ENCODE measurements at places on chromosomes 11 and 22. TPM values are rescaled to one million over a fixed set of nuclear protein-coding genes. Genes with fewer than 3 reads are reported as not detected.

- H3K27me3 ChIP-seq: peaks cover 4% of the 10 kb centered on the region
- no peak for DNase-seq
- H3K4me3 ChIP-seq: no peak overlapping the region
- no peaks in the 10 kb centered on the region for H3K4me1 ChIP-seq
- H3K27ac ChIP-seq: no peak overlapping the region
Measured at GRCh38 chr11:117673602-117674001, 123.4 kb downstream of the DSCAML1 start.

GRCh38 chr11:65610404-65610803 is 3.6 kb downstream of the MAP3K11 start:
- peak overlapping the region; percentile 54 for H3K27ac ChIP-seq
- peaks cover 28% of the 10 kb centered on the region for H3K4me1 ChIP-seq
- H3K4me3 ChIP-seq: no peak overlapping the region

DNA sequence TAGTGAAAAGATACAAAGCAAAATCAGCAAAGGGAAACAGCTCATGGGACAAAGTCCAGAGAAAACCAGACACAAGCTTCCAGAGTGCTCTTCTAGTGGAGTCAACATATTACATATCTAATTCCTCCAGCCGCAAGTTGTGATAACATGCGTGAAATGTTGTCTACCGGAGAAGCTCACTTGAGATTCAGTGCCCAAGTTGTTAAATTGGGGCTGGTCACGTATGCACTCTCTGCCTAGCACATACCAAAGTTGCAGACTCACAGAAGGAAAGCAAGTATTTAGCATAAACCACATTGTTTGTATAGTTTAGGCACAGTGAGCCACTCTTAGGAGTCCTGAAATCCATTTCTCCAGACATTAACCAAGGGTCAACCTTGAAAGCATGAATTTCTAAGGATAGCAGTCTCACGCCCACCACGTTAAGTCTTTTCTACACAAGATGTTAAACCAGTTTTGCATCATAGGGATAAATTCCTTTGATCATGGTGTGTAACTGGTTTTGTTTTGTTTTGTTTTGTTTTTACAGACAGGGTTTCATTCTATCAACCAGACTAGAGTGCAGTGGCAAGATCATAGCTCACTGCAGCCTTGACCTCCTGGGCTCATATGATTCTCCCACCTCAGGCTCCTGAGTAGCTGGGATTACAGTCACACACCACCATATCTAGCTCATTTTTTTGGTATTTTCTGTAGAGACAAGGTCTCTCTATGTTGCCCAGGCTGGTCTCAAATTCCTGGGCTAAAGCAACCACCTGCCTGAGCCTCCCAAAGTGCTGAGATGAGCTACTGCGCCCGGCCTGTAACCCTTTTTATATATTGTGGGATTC is 39.5 kb upstream of the EP300 start:
- no peaks in the 10 kb centered on the region for H3K4me1 ChIP-seq
- no peak overlapping the region for H3K27ac ChIP-seq
- no peak for DNase-seq
- no peaks in the 10 kb centered on the region for H3K36me3 ChIP-seq
- no peaks in the 10 kb centered on the region for H3K27me3 ChIP-seq

DNA sequence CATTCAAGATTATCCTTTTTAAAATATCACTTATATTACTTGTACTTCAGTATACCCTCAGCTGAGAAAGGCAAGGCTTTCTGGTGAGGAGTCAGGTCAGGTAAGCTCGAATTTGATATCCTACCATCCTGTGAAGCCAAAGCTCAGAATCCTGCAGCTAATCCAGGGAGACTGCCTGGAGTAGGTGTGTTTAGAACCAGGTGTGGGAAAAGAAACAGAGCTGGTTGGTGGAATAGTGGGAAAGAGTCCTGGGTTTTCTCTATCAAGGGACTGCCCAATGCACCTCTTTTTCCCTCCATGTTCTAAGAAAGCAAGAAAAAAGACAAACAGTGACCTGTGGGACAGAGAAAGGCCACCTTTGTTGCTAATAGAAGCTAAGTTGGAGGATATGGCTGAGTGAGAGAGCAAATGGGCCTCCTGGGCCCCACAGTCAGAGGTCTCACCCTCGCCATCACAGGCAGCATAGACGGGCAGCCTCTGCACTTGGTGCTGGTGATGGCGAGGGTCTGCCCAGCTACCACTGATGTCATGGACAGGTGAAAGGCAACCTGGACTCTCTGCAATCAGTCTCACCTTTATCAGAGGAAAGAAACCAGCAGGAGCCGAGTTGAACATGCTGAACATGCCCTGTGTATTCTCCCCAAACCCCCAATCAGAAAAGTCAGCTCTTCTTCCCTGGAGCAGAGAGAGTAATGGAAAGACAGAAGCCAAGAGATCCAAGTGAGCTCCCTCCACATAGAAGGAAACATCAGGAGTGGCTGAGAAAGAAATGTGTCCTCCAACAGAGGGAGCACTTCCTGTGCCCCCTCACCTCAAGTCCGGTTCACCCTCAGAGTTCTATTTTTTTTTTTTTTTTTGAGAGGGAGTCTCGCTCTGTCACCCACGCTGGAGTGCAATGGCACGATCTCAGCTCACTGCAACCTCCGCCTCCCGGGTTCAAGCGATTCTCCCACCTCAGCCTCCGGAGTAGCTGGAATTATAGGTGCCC is 491.3 kb downstream of the BUD13 start:
- peaks cover 3% of the 10 kb centered on the region for H3K27me3 ChIP-seq
- DNase-seq: no peak
- no peaks in the 10 kb centered on the region for H3K36me3 ChIP-seq
- H3K4me1 ChIP-seq: no peaks in the 10 kb centered on the region
- H3K27ac ChIP-seq: no peak overlapping the region

- no peaks in the 10 kb centered on the region for H3K4me1 ChIP-seq
- no peak for DNase-seq
- H3K27me3 ChIP-seq: no peaks in the 10 kb centered on the region
- no peak overlapping the region for H3K4me3 ChIP-seq
- no peak overlapping the region for H3K27ac ChIP-seq
- no peaks in the 10 kb centered on the region for H3K36me3 ChIP-seq
Measured at GRCh38 chr11:110095554-110095953, 2.4 kb downstream of the ZC3H12C start.

DNA sequence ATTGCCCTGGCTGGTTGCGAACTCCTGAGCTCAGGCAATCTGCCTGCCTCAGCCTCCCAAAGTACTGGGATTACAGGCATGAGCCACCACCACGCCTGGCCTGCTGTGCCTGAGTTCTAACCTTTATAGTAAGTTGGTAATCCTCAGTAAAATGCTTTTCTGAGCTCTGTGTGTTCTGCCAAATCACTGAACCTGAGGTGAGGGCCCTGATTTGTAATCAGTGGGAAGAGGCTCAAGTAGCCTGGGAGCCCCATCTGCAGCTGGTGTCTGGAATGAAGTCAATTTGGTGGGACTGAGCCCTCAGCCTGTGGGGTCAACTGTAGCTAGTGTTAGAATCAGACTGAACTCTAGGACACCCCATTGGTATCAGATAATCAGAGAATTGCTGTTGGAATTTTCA is 72.6 kb upstream of the PARVG start:
- H3K4me1 ChIP-seq: no peaks in the 10 kb centered on the region
- H3K27ac ChIP-seq: no peak overlapping the region
- no peak overlapping the region for H3K4me3 ChIP-seq
- H3K36me3 ChIP-seq: no peaks in the 10 kb centered on the region
- no peaks in the 10 kb centered on the region for H3K27me3 ChIP-seq

DNA sequence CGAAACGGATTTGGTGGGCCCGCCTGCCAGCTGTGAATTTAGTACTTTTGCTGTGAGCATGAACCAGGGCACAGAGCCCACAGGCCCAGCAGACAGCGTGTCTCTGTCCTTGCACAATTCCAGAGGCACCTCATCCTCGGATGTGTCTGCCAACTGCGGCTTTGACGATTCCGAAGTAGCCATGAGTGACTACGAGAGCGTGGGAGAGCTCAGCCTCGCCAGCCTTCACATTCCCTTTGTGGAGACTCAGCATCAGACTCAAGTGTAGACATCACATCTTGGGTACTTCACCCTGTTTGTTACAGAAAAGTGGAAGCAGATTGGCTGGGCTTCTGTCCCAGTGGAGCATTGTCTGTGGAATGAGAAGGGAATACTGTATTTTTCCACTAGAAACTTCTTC is 78.6 kb upstream of the MTNR1B start:
- no peaks in the 10 kb centered on the region for H3K27me3 ChIP-seq
- H3K4me1 ChIP-seq: no peaks in the 10 kb centered on the region
- H3K27ac ChIP-seq: no peak overlapping the region
- no peak for DNase-seq
- no peaks in the 10 kb centered on the region for H3K36me3 ChIP-seq
- no peak overlapping the region for H3K4me3 ChIP-seq

DNA sequence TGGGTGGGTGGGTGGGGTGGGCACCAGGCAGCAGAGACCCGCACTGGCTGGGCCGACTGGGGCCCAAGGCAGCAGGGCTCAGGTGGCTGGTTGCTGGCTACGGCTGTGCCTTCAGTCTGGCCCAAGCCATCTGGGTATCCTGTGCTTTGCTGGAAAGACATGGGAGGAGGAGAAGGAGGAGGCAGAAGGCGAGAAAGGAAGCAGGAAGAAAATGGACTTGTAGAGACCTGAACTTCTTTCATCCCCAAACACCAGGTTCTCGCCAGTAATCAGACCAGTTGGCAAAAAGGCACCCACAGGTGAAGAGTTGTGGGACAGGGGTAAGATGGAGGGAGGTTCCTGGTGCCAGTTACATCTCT is 78.8 kb downstream of the IGLL1 start:
- peak overlapping the region; percentile 31 for H3K27ac ChIP-seq
- no peaks in the 10 kb centered on the region for H3K4me1 ChIP-seq
- DNase-seq: no peak
- H3K27me3 ChIP-seq: no peaks in the 10 kb centered on the region
- H3K36me3 ChIP-seq: no peaks in the 10 kb centered on the region
- H3K4me3 ChIP-seq: no peak overlapping the region

GRCh38 chr11:33942954-33943353 is 51.1 kb upstream of the LMO2 start:
- no peak overlapping the region for H3K4me3 ChIP-seq
- no peak for DNase-seq
- no peaks in the 10 kb centered on the region for H3K27me3 ChIP-seq
- no peak overlapping the region for H3K27ac ChIP-seq
- no peaks in the 10 kb centered on the region for H3K36me3 ChIP-seq

DNA sequence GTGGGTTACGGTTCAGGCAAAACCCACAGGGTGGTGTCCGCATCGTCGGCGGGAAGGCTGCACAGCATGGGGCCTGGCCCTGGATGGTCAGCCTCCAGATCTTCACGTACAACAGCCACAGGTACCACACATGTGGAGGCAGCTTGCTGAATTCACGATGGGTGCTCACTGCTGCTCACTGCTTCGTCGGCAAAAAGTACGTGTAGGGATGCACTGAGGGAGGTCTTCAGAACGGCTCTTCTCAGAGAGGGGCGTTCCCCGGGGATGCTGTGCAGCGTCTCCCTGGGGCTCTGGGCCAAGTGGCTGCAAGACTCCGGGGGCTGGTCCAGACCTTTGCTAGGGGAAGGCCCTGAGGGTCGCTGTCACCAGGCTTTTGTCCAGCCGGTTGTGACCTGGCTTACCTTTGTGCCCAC is 1.3 kb downstream of the ACR start:
- no peaks in the 10 kb centered on the region for H3K27me3 ChIP-seq
- H3K36me3 ChIP-seq: no peaks in the 10 kb centered on the region
- H3K4me3 ChIP-seq: no peak overlapping the region
- no peak overlapping the region for H3K27ac ChIP-seq

DNA sequence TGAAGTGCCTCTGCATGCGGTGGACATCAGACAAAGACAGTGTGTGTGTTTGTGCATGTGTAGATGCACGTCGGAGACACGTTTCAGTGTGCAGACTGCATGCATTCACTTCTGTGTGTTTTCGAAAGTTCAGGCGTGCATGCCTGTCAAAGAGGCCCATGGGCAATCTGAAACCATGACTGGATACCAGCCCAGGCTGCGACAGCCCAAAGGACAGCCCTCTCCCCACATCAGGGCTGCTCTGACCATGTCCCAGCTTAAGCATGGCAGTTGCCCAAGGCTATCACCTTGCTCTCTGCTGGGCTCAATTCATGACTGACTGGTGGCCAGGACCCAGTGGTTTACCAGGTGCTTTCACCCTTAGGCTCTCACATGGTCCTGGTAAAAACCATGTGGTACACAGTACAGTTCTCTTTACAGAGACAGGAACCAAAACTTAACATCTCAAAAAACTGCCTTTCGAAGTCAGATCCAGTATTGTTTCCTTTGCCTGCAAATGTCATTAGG is 423.7 kb upstream of the CADM1 start:
- no peak overlapping the region for H3K27ac ChIP-seq
- H3K4me1 ChIP-seq: no peaks in the 10 kb centered on the region
- H3K4me3 ChIP-seq: no peak overlapping the region

DNA sequence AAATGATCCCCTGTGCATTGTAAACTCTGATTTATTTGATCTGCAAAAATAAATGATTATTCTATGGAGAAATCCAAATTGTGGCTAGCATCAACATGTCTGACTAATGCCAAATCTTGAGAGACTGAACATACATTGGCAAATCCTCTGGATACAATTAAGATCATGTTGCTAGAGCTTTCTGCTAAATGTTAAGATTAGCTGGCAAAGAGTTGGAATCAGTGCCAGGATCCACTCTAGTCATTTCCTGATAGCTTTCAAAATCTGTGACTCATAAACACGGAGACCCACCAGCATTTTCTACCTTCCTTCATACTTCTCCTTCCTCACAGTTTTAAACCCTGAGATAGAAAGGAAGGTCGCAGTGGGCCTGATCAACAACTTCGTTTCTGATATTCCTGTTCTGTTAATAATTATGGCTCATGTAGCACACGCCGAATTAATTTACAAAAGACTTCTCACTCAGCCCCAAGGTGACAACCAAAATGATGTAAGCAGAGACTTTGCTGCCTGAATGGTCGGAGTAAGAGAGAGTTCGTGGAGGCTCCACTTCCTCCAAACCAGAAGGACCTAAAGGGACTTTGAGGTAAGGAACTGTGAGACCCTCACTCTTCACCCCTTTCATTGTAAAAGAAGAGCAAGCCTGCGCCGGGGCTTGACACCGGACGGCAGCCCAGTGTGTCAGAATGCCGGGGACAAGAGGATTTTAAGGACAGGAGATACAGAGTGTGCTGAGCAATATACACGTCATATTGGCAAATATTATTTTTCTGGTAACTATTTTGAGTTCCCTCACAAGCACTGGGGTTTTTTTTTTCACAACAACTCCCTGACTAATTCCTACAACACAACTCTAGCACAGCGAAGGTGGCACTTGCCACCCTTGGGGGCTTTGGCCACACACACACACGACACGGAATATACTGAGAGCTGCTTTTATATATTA is 42.0 kb downstream of the SERPINH1 start:
- DNase-seq: no peak
- H3K27ac ChIP-seq: no peak overlapping the region
- no peaks in the 10 kb centered on the region for H3K4me1 ChIP-seq
- H3K4me3 ChIP-seq: no peak overlapping the region
- no peaks in the 10 kb centered on the region for H3K36me3 ChIP-seq
- no peaks in the 10 kb centered on the region for H3K27me3 ChIP-seq

Gene MRGPRG
- total RNA-seq: not detected

Gene OR5A1
- total RNA-seq: 0.17 TPM

Gene CBLIF
- total RNA-seq: not detected

Gene GAS2
- 7.0 TPM for total RNA-seq

Gene TSSK2
- total RNA-seq: not detected

Gene CABP7
- total RNA-seq: 1.5 TPM
